ENCODE measurements at places on chromosomes 6 and 20.

GRCh38 chr6:144317736-144318135 lies 32.6 kb downstream of the UTRN start:
- no peak for DNase-seq

- no peak for DNase-seq
Observed at GRCh38 chr6:252775-253535, 39.3 kb upstream of the DUSP22 start.

DNA sequence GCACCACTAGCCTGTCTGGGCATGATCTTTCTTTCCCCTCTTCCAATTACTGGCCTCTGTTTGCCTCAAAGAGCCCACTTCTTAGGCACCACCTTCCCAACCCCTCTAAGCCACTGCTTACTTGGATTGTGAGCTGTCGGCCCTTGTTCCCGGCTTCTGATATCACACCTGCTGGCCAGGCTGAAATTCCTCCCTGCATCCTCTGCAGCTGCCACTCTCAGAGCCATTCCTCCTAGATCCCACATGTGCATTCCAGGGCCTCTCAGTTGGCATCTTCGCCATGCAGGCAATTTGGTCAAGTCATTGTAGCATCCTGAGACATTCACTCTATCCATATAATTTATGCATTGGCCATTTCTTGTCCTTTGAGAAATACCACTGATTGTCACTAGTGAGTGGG lies 135.9 kb downstream of the OLIG3 start:
- no peak for DNase-seq

DNA sequence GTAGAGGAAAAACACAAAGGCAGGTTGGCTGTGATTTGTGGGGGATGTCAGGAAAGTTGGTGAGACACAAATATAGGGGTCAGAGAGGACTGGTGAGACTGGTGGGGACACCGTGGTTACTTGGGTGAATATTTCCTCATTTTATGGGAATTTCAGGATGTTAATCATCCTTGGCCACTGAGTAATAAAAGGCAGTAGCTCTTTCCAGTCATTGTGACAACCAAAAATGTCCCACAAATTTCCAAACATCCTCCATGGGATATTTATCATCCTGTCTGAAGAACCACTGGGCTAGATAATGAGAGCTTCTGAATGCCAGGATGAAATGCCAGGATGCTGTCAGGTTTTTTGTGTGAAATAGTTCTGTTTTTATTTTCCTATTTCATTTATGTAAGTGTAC lies 374.1 kb downstream of the CD109 start:
- no peak for DNase-seq
